ENCODE measurements at places on chromosomes 5 and 9. TPM values are rescaled to one million over a fixed set of nuclear protein-coding genes. Genes with fewer than 3 reads are reported as not detected.
A peak's percentile ranks its signal among the peaks of the same experiment; 100 is the strongest.

GRCh38 chr9:37796232-37796631 is 4.4 kb upstream of the DCAF10 start:
- peaks cover 2% of the 10 kb centered on the region for H3K36me3 ChIP-seq
- no peaks in the 10 kb centered on the region for H3K27me3 ChIP-seq
- no peak overlapping the region for H3K4me3 ChIP-seq
- H3K4me1 ChIP-seq, result peaks cover 15% of the 10 kb centered on the region

DNA sequence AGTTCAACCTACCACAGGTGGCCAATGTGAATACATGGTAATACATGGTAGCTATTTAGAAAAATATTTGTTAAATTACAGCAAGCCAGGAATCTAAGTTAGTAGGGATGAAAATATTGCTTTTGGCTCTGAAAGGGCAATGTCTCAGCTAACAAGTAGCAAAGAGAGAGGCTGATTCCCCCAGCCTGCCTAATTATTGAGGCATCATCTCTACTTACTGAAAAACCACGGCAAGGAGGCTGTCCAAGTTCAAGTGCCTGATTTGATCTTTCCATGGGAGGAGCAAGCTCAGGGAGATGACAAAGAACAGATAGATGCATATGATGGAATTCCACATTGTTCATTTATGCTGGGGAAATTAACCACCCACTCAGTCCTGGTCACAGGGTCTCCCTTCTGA is 28.7 kb upstream of the UBTD2 start:
- no peaks in the 10 kb centered on the region for H3K4me1 ChIP-seq
- no peak for DNase-seq
- no peak overlapping the region for H3K4me3 ChIP-seq
- H3K27ac ChIP-seq, result no peak overlapping the region
- no peaks in the 10 kb centered on the region for H3K36me3 ChIP-seq
- H3K27me3 ChIP-seq, result peaks cover 5% of the 10 kb centered on the region

GRCh38 chr9:17942498-17942897 is 363.6 kb downstream of the SH3GL2 start:
- no peaks in the 10 kb centered on the region for H3K36me3 ChIP-seq
- H3K27me3 ChIP-seq, result no peaks in the 10 kb centered on the region
- no peak overlapping the region for H3K27ac ChIP-seq

DNA sequence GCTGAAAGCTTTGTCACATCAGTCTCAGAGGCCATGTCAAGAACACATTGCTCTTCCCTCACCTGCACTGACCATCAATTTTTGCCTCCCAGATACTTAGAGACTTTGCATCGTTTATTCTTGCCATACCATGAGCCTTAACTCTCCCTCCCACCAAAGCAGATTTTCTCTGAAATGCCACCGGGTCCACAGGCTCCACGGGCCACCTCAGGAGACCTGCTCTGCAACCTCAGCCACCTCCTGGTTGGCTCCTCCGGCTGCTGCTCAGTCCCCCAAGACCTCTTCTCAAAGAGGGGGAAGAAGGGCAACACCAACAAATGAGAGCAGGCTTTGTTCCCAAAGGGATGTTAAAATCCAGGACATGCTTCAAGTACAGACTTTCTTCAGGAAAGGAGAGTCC is 400.5 kb downstream of the SPOCK1 start:
- DNase-seq, result no peak
- H3K4me3 ChIP-seq, result no peak overlapping the region

- no peak for DNase-seq
- H3K27me3 ChIP-seq, result peaks cover 6% of the 10 kb centered on the region
- H3K36me3 ChIP-seq, result no peaks in the 10 kb centered on the region
- H3K4me1 ChIP-seq, result peaks cover 3% of the 10 kb centered on the region
- no peak overlapping the region for H3K4me3 ChIP-seq
Observed at GRCh38 chr5:168073311-168073710, 218.1 kb upstream of the WWC1 start.

DNA sequence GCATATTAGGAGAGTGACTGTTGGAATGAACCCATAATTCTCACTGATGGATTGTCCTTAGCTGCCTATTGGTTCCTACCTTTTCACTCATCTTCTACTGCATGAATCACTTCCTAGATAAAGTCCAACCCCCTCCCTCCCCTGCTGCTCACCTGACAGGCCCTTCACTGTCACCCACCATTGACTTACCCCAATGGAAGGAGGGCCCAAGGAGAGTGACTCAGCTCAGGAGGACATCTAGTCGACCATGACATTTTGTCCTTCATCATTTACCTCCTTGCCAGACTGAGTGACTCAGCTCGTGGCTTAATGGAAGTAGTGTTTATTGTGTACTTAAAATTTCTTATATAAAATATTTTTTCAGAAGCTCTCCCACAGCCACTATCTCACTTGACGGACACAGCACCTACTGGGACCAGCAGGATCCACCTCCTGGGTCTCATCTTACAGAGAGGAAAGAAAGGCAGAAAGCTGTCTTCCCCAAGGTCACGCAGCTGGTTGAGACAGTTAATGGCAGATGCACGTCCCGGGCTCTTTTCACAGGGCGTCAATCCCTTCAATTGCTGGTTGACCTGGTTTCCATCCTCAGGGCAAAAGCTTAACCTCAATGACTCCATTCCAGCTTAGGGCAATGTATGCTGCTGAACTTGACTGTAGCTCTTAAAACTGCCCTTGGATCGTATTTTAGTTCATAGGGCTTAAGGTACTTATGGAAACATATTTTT is 142.3 kb downstream of the MARCHF11 start:
- H3K36me3 ChIP-seq, result no peaks in the 10 kb centered on the region
- H3K4me3 ChIP-seq, result no peak overlapping the region
- no peak overlapping the region for H3K27ac ChIP-seq
- H3K4me1 ChIP-seq, result no peaks in the 10 kb centered on the region
- no peaks in the 10 kb centered on the region for H3K27me3 ChIP-seq
- no peak for DNase-seq

- H3K27me3 ChIP-seq, result peaks cover 34% of the 10 kb centered on the region
- peaks cover 5% of the 10 kb centered on the region for H3K4me1 ChIP-seq
- H3K4me3 ChIP-seq, result no peak overlapping the region
- H3K36me3 ChIP-seq, result no peaks in the 10 kb centered on the region
- DNase-seq, result no peak
- no peak overlapping the region for H3K27ac ChIP-seq
Observed at GRCh38 chr9:121447321-121447834, 52.3 kb downstream of the GGTA1 start.

GRCh38 chr5:127396490-127397155 is 106.0 kb downstream of the MEGF10 start:
- no peak overlapping the region for H3K27ac ChIP-seq
- no peak for DNase-seq
- peaks cover 5% of the 10 kb centered on the region for H3K27me3 ChIP-seq
- H3K4me3 ChIP-seq, result no peak overlapping the region

GRCh38 chr5:147512659-147513379 is 3.0 kb upstream of the DPYSL3 start:
- no peak overlapping the region for H3K27ac ChIP-seq
- H3K4me1 ChIP-seq, result peaks cover 7% of the 10 kb centered on the region
- no peak overlapping the region for H3K4me3 ChIP-seq
- DNase-seq, result no peak

GRCh38 chr9:72187121-72187695 is 38.0 kb downstream of the GDA start:
- no peaks in the 10 kb centered on the region for H3K4me1 ChIP-seq
- no peaks in the 10 kb centered on the region for H3K36me3 ChIP-seq
- no peak overlapping the region for H3K4me3 ChIP-seq
- DNase-seq, result no peak

GRCh38 chr5:122447879-122448278 is 135.8 kb downstream of the SNCAIP start:
- H3K27ac ChIP-seq, result no peak overlapping the region
- H3K27me3 ChIP-seq, result no peaks in the 10 kb centered on the region
- H3K36me3 ChIP-seq, result no peaks in the 10 kb centered on the region
- DNase-seq, result no peak

DNA sequence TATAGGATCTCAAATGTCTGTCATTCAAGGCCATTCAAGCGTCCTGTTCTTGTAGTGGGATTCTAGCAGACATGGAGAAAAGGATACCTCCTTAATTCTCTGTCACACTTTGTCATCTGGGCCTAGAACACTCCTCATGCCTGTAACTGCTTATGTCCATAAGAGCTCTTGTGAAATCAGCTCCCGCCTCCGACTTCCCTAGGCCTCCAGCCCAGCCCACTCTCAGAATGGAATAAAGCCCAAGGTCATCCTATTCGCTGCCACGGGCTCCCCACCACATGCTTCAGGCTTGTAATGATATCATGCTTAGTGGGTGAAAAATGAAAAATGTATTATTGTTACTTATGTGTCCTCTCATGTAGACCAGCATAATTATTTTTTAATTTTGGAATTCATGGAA is 632.5 kb downstream of the ISL1 start:
- no peaks in the 10 kb centered on the region for H3K27me3 ChIP-seq
- H3K4me1 ChIP-seq, result no peaks in the 10 kb centered on the region
- H3K27ac ChIP-seq, result no peak overlapping the region
- no peak overlapping the region for H3K4me3 ChIP-seq
- DNase-seq, result no peak

GRCh38 chr9:134488331-134489280 is 153.0 kb upstream of the COL5A1 start:
- no peaks in the 10 kb centered on the region for H3K36me3 ChIP-seq
- peaks cover 3% of the 10 kb centered on the region for H3K27me3 ChIP-seq
- H3K4me1 ChIP-seq, result no peaks in the 10 kb centered on the region
- no peak overlapping the region for H3K27ac ChIP-seq
- peak; percentile 6 for DNase-seq

DNA sequence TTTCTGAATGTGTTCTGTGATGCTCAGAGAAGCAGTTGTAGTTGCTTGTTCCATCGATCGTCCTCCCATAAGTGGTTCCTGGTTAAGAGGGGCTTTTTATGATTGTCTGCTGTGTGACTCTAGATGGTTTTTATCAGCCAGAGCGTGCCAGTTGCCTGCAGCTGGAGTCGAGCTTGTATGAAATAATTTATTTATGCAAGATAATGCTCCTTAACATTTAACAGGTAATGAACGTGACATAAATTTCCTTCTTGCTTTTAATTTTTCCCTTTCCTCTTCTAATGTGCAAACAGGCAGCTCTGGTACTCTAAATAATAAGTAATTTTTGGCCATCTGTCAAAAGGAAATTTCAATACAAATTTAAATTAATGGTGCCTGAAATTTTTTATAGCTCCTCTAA is 84.4 kb downstream of the TLE4 start:
- no peaks in the 10 kb centered on the region for H3K27me3 ChIP-seq
- peaks cover 10% of the 10 kb centered on the region for H3K4me1 ChIP-seq
- H3K27ac ChIP-seq, result no peak overlapping the region

GRCh38 chr5:74412066-74412465 is 228.5 kb downstream of the ENC1 start:
- no peaks in the 10 kb centered on the region for H3K4me1 ChIP-seq
- H3K4me3 ChIP-seq, result no peak overlapping the region
- no peak for DNase-seq
- peaks cover 14% of the 10 kb centered on the region for H3K27me3 ChIP-seq

- no peak for DNase-seq
- H3K4me3 ChIP-seq, result no peak overlapping the region
- peaks cover 18% of the 10 kb centered on the region for H3K4me1 ChIP-seq
- no peak overlapping the region for H3K27ac ChIP-seq
- H3K36me3 ChIP-seq, result no peaks in the 10 kb centered on the region
- peaks cover 1% of the 10 kb centered on the region for H3K27me3 ChIP-seq
Observed at GRCh38 chr5:170631466-170632195, 127.8 kb downstream of the KCNIP1 start.

GRCh38 chr5:176441921-176442323 is 6.3 kb upstream of the FAF2 start:
- peaks cover 2% of the 10 kb centered on the region for H3K27me3 ChIP-seq
- no peak for DNase-seq
- no peak overlapping the region for H3K4me3 ChIP-seq
- H3K4me1 ChIP-seq, result peaks cover 9% of the 10 kb centered on the region
- no peaks in the 10 kb centered on the region for H3K36me3 ChIP-seq

DNA sequence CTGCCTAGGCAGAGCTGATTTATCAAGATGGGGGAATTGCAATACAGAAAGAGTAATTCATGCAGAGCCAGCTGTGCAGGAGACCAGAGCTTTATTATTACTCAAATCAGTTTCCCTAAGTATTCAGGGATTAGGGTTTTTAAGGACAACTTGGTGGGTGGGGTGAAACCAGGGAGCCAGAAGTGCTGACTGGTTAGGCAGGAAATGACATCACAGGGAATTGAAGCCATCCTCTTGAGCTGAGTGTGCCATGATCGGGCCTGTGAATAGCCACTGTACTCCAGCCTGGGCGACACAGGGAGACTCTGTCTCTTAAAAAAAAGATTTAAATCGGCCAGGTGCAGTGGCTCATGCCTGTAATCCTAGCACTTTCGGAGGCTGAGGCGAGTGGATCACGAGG is 45.3 kb upstream of the CDK5RAP2 start:
- peaks cover 8% of the 10 kb centered on the region for H3K4me1 ChIP-seq
- DNase-seq, result no peak
- no peaks in the 10 kb centered on the region for H3K36me3 ChIP-seq
- H3K27ac ChIP-seq, result no peak overlapping the region
- no peak overlapping the region for H3K4me3 ChIP-seq
- no peaks in the 10 kb centered on the region for H3K27me3 ChIP-seq

GRCh38 chr5:68298479-68298878 is 82.9 kb downstream of the PIK3R1 start:
- no peak overlapping the region for H3K27ac ChIP-seq
- no peaks in the 10 kb centered on the region for H3K27me3 ChIP-seq
- peaks cover 58% of the 10 kb centered on the region for H3K36me3 ChIP-seq
- H3K4me3 ChIP-seq, result no peak overlapping the region

- no peak for DNase-seq
- H3K4me1 ChIP-seq, result no peaks in the 10 kb centered on the region
- H3K36me3 ChIP-seq, result no peaks in the 10 kb centered on the region
- no peak overlapping the region for H3K27ac ChIP-seq
- H3K27me3 ChIP-seq, result no peaks in the 10 kb centered on the region
- H3K4me3 ChIP-seq, result no peak overlapping the region
Observed at GRCh38 chr9:113963696-113964494, 87.8 kb downstream of the ZNF618 start.

Gene SNCAIP
- total RNA-seq, result not detected

Gene AGPAT2
- 16.8 TPM for total RNA-seq

Gene NUTM2G
- total RNA-seq, result not detected

Gene NKD2
- 0.41 TPM for total RNA-seq

Gene SPATA31A3
- total RNA-seq, result not detected

Gene SMIM23
- not detected for total RNA-seq

Gene C5orf52
- not detected for total RNA-seq

Gene CORO2A
- total RNA-seq, result 9.9 TPM

Gene FAM78A
- 34.0 TPM for total RNA-seq
